CD4-positive, alpha-beta T cell treated with Interleukin-1 beta for 1 hour (primary cell): ENCODE measurements at places on chromosomes 3 and 15.

- no peak for DNase-seq
Measured at GRCh38 chr15:40290918-40291574, 8.2 kb upstream of the ANKRD63 start.

DNA sequence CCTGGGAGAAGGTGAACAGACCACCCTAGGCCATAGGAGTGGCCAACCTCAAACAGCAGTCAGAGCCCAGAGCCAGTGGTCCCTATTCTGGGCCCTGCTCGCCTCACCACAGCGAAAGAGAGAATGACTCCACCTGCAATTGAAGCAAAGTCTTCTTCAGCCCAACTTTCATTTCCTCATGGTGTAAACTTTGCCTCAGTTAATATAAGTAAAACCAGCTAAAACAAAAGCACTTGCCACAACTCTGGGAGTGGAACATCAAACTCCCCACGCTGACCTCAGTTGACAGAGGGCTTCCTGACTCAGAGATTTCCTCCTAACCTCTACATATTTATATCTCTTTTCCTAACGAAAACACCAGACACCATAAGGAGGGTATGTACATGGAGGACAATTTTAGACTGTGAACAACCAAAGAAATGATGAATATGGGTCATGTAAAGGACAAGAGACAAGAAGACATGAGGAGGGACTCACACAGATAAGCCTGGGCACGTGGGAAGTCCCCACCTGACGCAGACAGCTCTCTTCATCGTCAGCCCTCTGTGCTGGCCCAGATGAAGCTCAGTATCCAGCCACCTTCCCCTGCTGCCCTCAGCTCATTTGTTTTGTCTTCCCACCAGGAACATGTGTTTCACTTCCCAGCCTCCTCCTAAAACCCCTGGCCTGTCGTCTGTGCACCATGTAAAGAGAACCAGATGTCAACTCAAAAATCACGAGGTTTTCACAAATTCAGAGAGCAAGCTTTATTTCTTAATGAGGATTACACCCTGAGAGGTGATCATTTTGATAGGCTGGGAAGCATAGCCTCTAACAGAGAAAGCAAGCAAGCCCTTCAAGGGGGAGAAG is 140.9 kb downstream of the KCNMB2 start:
- DNase-seq = no peak

DNA sequence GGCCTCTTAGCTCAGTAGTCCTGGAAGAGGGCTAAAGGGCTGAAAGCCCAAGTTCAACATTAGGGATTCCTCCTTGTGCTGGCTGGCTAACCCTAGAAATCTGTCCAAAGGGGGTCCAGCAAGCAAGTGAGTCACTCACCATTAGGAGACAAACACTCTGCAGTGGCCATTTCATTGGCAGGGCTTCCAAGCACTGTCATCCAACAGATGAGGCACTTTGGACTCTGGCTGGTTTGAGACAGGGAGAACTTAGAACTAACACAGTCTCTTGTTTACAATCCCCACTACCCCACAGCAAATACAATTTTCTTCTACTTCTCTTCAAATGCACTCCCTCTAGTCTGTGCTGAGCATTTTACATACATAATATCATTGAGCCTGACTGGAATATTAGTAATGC is 10.1 kb upstream of the WNT5A start:
- no peak for DNase-seq

GRCh38 chr3:150779402-150779858 is 16.5 kb upstream of the SIAH2 start:
- DNase-seq = no peak

GRCh38 chr3:127717357-127718244 is 44.8 kb downstream of the ABTB1 start:
- DNase-seq = no peak

DNA sequence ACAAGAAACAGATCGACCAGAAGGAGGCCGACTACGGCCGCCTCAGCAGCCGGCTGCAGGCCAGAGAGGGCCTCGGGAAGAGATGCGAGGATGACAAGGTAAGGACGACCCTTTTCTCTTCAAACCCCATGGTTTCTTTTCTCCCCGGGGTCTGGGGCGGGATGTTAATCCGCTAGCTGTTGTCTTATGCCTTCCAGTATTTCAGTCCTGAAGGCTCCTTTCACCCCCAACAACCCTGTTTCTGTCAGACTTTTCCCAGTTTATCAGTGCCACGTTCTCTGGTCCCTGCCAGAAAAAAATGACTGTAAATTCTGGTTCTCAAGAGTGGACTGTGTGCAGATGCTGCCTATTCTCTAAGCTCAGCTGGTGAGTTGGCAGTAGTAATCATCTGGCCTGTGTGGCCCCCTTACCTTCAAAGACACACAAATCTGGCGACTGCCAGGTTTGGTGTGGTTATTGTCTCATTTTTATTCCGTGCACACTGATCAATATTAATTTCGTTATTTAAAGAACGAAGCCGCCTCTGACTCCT is 806 bp downstream of the GOLM2 start:
- no peak for DNase-seq

DNA sequence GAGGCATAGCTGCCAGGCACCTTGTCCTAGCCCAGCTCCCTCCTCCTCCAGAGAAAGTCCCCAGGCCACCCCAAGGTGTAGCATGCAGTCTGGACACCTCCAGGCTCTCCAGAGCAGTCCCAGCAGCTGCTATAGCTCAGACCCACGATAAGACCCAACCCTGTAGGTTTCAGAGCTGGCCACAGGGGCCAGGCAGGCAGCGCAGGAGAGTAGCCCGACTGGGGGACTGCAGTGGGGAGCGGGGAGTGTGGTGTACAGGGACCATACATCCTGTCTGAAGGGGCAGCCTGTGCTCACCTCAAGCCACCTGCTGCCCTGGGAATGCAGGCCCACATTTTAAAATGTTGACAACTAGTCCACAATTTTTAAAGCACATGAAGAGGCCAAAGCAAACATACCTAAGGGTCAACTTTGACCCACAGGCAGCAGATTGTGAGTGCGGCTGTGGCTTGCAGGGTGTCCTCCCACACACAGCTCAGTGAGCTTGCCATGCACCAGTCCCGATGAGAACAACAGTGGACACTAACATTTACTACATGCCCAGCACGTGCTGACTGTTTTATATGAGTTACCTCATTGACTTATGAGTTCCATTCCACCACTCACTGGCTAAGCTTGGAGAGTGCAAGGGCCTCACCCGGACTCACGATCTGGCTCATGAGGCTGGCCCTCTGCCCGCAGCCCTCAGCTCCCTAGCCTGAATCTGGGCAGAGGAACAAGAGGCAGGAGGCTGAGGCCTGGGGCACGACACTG is 81.4 kb downstream of the DNAJB8 start:
- no peak for DNase-seq

DNA sequence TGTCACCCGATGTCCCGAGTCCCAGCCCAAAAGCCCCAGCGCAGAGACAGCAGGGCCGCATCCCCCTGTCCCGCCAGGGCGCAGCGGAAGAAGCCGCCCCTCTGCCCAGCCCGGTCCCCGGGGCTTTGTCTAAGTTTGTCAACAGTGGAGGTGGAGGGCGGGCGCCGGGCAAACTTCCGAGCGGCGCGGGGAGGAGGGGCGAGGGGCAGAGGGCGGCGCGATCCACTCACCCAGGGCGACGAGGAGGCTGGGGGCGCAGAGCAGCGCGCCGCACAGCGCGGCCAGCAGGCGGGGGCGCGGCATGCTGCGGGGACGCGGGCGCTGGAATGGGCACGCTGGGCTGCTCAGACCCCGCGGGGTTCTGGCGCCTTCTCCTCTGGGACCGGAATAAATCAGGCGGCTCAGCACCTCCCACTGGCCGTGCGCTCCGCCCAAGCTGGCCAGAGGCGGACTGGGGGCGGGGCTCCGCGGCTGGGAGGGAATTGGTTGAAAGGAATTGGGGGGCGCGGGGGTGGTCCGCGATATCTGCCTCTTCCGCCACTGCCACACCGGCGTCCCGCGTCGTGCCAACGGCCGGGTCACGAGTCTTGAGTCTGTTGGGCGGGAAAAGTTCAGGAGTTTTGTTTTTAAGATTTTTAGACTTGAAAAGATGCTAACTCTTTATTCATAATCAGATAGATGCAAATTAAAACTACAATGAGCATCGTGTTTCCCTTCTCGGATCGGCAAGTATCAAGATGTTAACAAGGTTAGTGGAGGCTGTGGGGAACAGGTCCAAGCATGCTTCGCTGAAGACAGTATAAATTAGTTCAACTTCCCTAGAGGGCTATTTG is at the start of gene MFGE8:
Gene MFGE8 (minus strand): TSS at position 363 of the 833 bp plus-strand sequence. CDS start 60 bp downstream, at position 303.
- peak; percentile 69 for DNase-seq

- DNase-seq = no peak
Measured at GRCh38 chr15:32718227-32718820, 520 bp downstream of the GREM1 start.

DNA sequence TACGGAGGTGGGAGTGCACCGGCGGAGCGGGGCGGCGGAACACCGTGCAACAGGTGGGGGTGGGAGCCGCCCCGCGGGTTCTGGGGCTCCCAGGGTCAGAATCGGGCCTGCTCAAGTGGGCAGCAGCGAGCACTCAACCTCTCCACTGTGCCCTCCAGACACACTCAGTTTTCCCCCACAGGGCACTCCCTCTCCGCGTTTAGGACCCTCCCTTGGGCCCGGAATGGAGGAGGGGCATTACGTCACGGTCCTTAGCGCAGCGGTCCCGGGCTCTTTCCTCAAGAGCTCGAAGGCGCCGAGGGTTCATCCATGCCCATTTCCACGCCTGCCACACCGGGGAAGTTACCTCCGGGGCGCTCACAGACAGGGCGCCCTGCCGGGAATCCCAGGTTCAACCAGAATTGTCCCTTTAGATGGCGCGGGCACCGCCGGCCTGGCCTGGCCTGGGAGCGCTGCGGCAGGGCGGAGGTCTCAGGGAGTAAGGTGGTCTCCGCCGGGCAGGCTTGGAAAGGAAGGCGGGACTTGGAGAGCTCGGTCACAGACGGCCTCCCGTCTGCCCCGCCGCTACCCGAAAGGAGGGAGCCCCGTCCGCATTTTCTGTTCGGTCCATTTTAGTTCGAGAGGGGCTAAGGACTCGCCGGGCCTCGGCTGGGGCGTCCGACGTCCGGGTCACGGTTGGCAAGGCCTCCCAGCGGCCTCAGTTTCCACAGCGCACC is 5.1 kb downstream of the RNU6-1 start:
- no peak for DNase-seq

DNA sequence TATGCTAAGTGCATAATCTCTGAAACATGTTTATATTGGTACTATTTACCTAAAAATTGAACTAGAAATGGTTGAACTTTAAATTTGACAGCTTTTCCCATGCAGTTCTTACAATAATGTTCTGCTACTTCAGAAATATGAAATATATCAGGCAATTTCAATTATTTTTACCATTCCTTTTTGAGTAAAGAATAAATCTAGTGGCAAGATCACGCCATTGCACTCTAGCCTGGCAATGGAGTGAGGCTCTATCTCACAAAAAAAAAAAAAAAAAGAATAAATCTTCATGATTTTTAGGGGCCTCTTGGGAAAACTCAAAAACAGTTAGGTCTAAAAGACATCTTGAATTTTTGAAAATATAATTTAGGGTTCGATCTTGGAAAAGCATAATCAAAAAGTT is 10.6 kb upstream of the DNAAF4 start:
- no peak for DNase-seq

DNA sequence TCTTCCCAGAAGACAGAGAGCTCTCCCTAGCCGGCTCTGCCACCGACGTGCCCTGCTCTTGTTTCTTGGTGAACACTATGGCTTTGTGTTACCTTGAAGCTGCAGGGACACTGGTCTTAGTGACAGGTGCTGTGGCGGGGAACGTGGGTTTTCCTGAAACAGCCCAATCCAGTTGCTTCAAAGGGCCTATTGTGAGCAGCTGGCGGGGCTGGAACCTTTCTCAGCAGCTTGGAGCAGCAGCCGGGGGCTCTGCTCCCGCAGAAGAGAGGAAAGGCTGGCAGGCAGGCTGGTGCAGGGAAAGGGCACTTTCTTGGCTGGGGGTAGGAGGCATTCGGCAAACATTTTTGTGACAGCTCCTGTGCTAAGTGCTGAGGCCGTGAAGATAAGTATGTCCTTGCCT is 12.8 kb downstream of the MYZAP start:
- DNase-seq = no peak

DNA sequence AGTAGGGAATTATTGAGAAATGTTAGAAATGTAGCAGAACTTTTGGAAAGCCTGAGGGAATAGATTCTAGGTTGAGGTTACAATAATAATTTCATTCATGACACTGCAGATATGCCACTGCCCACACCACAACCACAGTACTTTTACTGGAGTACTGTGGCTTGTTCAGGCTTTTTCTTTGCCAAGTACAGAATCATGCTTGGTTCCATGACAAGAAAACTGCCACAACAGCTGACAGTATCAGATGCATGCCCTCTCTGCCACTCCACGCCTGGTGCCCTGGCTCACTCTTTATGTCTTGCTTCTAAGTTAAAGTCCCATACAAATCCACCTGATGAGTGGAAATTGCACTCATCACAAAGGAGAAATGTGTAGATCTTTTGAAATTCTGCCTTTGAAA is 398.6 kb downstream of the ZIC1 start:
- no peak for DNase-seq

GRCh38 chr3:95813244-95813643 is 1001.1 kb upstream of the EPHA6 start:
- no peak for DNase-seq

GRCh38 chr3:45362758-45363157 is 25.6 kb upstream of the LARS2 start:
- no peak for DNase-seq

DNA sequence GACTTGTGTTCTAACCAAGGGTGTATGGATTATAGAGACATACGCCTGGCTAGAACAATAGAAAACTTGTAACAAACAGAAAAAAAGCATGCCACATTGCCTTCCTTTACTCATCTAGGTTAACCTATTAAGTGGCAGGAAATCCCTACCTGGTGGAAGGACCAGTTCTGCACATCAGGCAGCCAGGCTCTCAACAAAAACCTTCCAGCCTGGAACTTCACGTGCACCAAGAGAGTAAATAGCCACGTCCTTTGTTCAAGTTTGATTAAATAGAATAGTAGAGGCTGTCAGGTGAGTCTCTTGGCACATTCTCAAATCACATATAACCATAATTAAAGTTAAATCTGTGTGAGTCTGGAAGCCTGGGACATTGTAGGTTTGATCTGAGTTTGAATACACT is 85.0 kb upstream of the DPH6 start:
- DNase-seq = no peak

DNA sequence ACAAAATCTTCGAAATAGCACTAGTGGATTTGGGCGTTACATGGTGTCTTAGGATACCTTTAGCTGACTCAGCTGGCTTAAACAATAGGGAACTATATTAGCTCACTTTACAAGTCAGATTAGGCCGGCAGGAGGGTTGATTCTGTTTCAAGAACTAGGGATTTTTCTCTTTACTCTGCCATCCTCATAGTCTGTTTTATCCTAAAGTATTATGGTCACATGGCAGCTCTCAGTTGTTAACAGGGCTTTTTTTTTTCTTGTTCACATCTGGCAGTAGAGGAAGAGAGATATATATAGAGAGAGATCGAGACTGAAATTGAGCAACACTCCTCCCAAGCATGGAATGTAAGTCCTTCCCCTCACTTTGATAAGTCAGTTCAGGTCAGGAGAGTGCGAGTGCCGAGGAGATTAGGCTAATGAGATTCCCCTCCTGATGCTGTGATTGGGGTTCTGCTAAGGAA is 32.9 kb downstream of the CHP1 start:
- DNase-seq = no peak

- no peak for DNase-seq
Measured at GRCh38 chr15:62920682-62921502, 121.7 kb upstream of the TPM1 start.

GRCh38 chr15:81475926-81476325 is 101.9 kb upstream of the TMC3 start:
- DNase-seq = no peak

- no peak for DNase-seq
Measured at GRCh38 chr15:33375236-33375635, 64.5 kb downstream of the RYR3 start.

- DNase-seq = no peak
Measured at GRCh38 chr15:96347181-96348111, 16.9 kb downstream of the NR2F2 start.
